Thyroid gland (tissue), 4 donors: ENCODE measurements at places on chromosomes 7 and 10. TPM values are rescaled to one million over a fixed set of nuclear protein-coding genes. Genes with fewer than 3 reads are reported as not detected.

DNA sequence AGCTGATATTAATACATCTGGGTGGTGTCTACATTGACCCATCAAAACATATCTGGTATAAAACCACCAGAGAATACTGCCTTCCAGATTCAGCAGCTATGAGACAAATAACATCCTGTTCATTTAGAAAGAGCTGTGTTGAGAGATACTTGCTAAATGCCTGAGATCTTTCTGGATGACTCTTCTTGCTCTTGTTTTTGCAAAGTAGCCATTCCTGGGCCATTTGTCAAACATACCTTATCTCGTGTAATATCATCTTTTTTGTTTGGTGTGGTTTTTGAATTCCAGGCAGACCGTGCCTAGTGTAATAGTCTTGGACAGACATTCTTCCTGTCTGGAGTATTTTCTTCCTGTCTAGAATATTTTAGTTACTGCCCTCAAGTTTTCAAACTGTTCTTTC lies 74.7 kb upstream of the PRR15 start:
- no peak overlapping the region for H3K4me3 ChIP-seq
- no peaks in the 10 kb centered on the region for H3K27me3 ChIP-seq

DNA sequence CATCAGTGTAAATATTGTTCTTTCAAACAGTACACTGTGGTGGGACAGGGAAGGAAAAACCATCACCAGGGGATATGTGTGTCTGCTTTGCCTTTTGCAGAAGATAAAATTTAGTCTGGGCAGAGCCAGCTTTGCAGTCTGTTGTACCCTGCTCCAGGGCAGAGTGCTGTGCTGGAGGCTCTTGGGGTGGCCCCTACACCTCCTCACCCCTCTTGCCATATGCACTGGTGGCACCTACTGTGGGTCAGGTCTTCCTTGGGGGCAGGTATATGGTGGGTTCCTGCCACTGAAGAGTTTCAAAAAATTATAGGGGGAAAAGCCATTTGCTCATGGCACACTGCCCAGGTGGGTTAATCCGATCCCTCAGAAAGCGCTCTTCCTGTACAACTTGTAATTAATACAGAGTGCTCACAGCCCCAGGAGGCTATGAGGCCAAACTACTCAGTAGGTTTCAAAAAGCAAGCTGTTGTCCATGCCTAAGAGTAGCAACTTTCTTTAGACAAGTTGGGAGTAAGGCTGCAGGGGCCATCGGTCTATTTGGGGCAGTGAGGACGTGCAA lies 112.7 kb upstream of the BMPER start:
- H3K4me1 ChIP-seq: no peaks in the 10 kb centered on the region
- H3K4me3 ChIP-seq: no peak overlapping the region
- no peak for DNase-seq
- H3K36me3 ChIP-seq: no peaks in the 10 kb centered on the region
- no peaks in the 10 kb centered on the region for H3K27me3 ChIP-seq

- DNase-seq: no peak
- no peaks in the 10 kb centered on the region for H3K4me1 ChIP-seq
- no peak overlapping the region for H3K27ac ChIP-seq
- H3K27me3 ChIP-seq: no peaks in the 10 kb centered on the region
- H3K4me3 ChIP-seq: no peak overlapping the region
- H3K36me3 ChIP-seq: no peaks in the 10 kb centered on the region
Measured at GRCh38 chr7:93955304-93955703, 33.8 kb downstream of the GNG11 start.

- no peak for DNase-seq
- no peak overlapping the region for H3K4me3 ChIP-seq
- H3K27me3 ChIP-seq: no peaks in the 10 kb centered on the region
- peaks cover 65% of the 10 kb centered on the region for H3K4me1 ChIP-seq
- peak overlapping the region; percentile 16 for H3K27ac ChIP-seq
Measured at GRCh38 chr7:131056007-131056406, 271.7 kb upstream of the MKLN1 start.

- no peaks in the 10 kb centered on the region for H3K36me3 ChIP-seq
- no peak for DNase-seq
- no peak within 1 kb of the TSS for H3K27ac ChIP-seq
- peaks cover 10% of the 10 kb centered on the region for H3K27me3 ChIP-seq
- H3K4me1 ChIP-seq: no peaks in the 10 kb centered on the region
Measured at GRCh38 chr10:133526957-133527588, at the start of gene CYP2E1. CYP2E1 (plus strand) TSS chr10:133527363; CDS start chr10:133527396, 33 bp downstream.

DNA sequence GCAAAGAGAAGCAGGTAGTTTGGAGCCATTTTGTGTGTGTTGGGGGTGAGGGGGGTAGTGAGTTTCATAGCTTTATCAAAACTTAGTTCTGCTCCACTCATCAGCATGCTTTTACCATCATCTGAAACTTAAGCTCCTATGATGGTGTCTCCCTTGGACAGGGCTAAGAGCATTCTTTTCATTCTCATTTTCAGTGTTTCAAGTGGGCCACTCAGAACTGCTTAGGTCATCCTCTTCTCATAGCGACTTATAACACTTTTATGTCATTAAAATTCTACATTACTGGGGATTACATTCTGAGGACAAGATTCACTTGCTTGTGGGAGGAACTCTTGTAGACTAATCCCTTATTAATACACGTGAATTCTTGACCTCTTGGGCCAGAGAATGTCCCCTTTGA lies 649.4 kb downstream of the SUGCT start:
- H3K27ac ChIP-seq: no peak overlapping the region
- no peak overlapping the region for H3K4me3 ChIP-seq
- no peaks in the 10 kb centered on the region for H3K27me3 ChIP-seq
- no peaks in the 10 kb centered on the region for H3K36me3 ChIP-seq
- no peaks in the 10 kb centered on the region for H3K4me1 ChIP-seq

GRCh38 chr7:49643321-49643720 lies 130.1 kb upstream of the VWC2 start:
- H3K27ac ChIP-seq: no peak overlapping the region
- H3K4me3 ChIP-seq: no peak overlapping the region
- H3K27me3 ChIP-seq: no peaks in the 10 kb centered on the region
- no peak for DNase-seq
- no peaks in the 10 kb centered on the region for H3K36me3 ChIP-seq

- H3K4me1 ChIP-seq: peaks cover 24% of the 10 kb centered on the region
- no peak overlapping the region for H3K4me3 ChIP-seq
- no peaks in the 10 kb centered on the region for H3K27me3 ChIP-seq
- peak; percentile 58 for DNase-seq
Measured at GRCh38 chr7:51242007-51242691, 74.5 kb downstream of the COBL start.

DNA sequence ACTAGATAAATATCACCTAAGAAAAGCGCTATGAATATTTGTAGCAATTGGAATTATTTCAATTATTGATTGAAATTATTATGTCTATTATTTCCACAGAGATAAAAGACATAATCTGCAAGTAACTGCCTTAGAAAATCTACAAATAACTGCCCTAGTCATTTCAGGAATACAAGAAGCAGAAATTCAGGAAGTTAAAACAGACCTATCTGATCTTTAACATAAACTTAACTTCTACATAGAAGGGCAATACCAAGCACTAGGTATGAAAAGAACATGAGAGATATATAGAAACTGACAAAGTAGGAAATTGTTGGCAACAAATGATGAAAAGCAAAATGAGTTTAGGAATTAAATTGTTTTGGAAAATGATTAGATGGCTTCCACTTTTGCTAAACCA lies 31.8 kb upstream of the AKR1B10 start:
- no peak overlapping the region for H3K4me3 ChIP-seq
- H3K36me3 ChIP-seq: no peaks in the 10 kb centered on the region
- H3K27me3 ChIP-seq: no peaks in the 10 kb centered on the region
- no peak overlapping the region for H3K27ac ChIP-seq
- no peaks in the 10 kb centered on the region for H3K4me1 ChIP-seq

GRCh38 chr7:105131033-105131656 lies 117.1 kb downstream of the KMT2E start:
- H3K27ac ChIP-seq: no peak overlapping the region
- H3K4me1 ChIP-seq: no peaks in the 10 kb centered on the region
- DNase-seq: no peak
- no peak overlapping the region for H3K4me3 ChIP-seq
- H3K27me3 ChIP-seq: no peaks in the 10 kb centered on the region

GRCh38 chr7:36810032-36810431 lies 85.7 kb upstream of the AOAH start:
- H3K36me3 ChIP-seq: no peaks in the 10 kb centered on the region
- no peak overlapping the region for H3K27ac ChIP-seq
- no peak overlapping the region for H3K4me3 ChIP-seq
- no peak for DNase-seq
- no peaks in the 10 kb centered on the region for H3K4me1 ChIP-seq

GRCh38 chr7:96497567-96497966 lies 175.7 kb upstream of the SLC25A13 start:
- DNase-seq: no peak
- H3K27me3 ChIP-seq: no peaks in the 10 kb centered on the region
- H3K27ac ChIP-seq: no peak overlapping the region
- H3K4me3 ChIP-seq: no peak overlapping the region

DNA sequence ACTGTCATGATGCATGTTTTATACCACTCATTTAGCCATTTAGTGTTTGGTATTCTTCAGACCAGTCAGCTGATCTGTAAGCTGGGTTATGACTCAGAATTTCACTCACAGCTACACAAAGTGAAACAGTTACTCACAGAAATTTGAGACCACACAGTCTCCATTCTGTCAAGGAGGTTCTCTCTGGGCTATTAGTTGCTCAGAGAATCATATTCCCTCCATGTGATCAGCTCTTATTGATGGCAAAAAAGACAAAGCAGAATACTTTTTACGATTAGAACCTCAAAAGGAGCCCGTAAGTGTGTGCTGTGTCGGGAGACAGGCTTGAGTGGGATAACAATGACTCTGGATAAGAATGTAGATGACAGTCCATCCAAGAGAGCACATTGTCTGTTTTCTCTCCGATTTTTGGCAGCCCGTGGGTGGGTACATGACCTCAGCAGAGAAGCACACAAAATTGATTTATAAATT lies 277.6 kb upstream of the SORCS1 start:
- H3K27ac ChIP-seq: no peak overlapping the region
- no peaks in the 10 kb centered on the region for H3K4me1 ChIP-seq
- DNase-seq: no peak

EGR2 gene
- total RNA-seq: 4.3 TPM

TMEM120A gene
- 25.4 TPM for total RNA-seq

BAIAP2L1 gene
- total RNA-seq: 18.7 TPM

OR2A1 gene
- 1.4 TPM for total RNA-seq

PRSS37 gene
- not detected for total RNA-seq

CLCN1 gene
- total RNA-seq: not detected

PAX2 gene
- not detected for total RNA-seq

ANKRD61 gene
- not detected for total RNA-seq

EBLN1 gene
- not detected for total RNA-seq

STEAP2 gene
- total RNA-seq: 11.9 TPM
